ENCODE measurements at places on chromosomes 13 and 19.

- no peak for DNase-seq
These were observed 15.5 kb downstream of the PTGER1 start for GRCh38 chr19:14459703-14460102.

GRCh38 chr13:52929846-52930245, 81.4 kb upstream of the PCDH8 start:
- DNase-seq = no peak

- peak; percentile 86 for DNase-seq
These were observed 35.3 kb upstream of the NPAS1 start for GRCh38 chr19:46984077-46985010.

DNA sequence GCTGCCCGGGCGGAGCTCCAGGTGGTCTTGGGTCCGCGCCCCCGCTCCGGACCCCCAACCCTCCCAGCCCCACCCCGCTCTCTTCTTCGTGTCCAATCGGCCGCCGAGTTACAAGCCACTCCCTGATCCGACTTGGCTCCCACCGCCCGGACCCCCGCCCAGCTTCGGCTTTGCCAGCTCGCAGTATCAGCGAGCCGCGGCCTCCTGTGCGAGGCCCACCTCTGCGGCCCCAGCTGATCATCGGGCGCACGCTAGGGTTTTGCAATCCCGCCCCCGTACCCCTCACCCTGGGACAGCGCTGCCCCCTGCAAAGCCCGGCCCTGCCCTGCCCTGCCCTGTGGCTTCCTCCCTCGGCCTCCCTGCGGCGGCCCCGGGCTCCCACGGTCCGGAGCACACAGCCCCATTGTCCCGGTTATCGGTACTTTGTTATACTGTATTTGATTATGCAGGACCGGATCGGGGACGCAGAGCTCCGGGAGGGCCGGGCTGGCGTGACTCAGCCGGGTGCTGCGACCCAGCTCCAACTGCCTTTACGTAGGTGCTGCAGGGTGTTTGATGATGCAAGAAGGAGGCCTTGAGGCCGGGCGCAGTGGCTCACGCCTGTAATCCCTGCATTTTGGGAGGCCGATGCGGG, 598 bp upstream of the LPAR2 start:
- DNase-seq = no peak

All from NCI-H1417 (cell line).